ENCODE measurements at places on chromosomes 3 and 15.

DNA sequence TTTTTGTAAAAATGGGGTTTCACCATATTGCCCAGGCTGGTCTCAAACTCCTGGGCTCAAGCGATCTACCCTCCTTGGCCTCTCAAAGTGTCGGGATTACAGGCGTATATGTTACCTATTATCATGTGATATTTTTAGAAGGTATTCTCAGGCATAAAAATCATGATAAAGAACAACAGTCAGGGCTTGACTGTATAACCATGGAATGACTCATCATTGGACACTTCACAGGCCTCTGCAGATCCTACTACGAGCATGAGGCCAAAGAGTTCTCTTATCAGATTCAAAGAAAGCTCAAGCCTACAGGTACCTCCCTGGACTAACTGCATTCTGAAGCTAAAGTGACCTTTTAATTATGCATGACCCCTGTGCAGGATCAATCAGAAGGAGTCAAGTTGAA lies 91.7 kb upstream of the PRICKLE2 start:
- DNase-seq: no peak

GRCh38 chr15:78927077-78927790 lies 17.6 kb downstream of the CTSH start:
- DNase-seq: no peak

- no peak for DNase-seq
Observed at GRCh38 chr3:127426444-127427153, 138.8 kb upstream of the PRR20G start.

DNA sequence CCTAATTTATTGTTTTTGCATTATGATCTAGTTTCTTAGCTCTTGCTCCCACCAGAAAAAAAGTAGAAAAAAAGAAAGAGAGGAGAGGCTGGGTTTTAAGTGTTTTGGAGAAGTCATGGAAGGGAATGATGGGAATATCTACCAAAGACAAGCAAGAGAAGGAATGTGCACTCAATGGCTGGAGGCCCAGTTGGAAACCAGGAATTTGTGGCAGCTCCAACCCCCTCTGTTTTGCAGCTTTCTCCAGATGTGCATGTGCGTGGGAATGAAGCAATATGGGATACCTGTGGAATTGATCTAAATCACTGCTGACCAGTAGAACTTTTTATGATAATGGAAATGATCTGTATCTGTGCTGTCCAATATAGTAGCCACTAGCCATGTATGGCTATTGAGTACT lies 27.1 kb downstream of the EIF2AK4 start:
- no peak for DNase-seq

DNA sequence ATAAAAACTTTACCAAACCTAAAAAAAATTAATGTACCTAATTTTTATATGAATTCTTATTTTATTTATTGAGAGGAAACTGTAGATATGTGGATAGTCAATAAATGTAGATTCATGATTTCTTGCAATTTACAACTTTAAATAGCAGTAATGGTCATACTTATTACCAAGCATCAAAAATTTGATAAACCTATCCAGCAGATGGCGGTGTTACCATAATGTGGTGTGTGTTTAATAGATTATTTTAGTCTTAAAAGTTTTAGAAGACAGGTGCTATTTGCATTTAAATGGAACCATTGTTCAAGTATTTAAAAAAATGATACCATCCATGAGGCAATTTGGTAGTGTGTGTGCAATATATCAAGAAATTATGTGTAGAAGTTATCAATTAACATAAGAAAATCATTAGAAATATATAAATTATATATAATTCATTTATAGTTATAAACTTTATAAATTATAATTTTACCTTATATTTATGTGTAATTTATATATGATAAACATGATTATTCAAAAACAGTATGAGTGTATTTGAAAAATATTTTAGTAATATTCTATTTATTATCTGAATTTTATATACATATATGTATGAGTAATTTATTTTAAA lies 176.0 kb upstream of the BCHE start:
- DNase-seq: no peak
